ENCODE measurements at places on chromosomes 4 and X. TPM values are rescaled to one million over a fixed set of nuclear protein-coding genes. Genes with fewer than 3 reads are reported as not detected.

LRCH2 gene
- total RNA-seq, result 2.5 TPM

GAGE1 gene
- total RNA-seq, result not detected

CD99 gene
- total RNA-seq, result 455 TPM

RCHY1 gene
- 27.9 TPM for total RNA-seq

CDKL5 gene
- 4.0 TPM for total RNA-seq

AREG gene
- under 0.01 TPM for total RNA-seq

EXOC1L gene
- total RNA-seq, result not detected

PABPC1L2A gene
- not detected for total RNA-seq

DNA sequence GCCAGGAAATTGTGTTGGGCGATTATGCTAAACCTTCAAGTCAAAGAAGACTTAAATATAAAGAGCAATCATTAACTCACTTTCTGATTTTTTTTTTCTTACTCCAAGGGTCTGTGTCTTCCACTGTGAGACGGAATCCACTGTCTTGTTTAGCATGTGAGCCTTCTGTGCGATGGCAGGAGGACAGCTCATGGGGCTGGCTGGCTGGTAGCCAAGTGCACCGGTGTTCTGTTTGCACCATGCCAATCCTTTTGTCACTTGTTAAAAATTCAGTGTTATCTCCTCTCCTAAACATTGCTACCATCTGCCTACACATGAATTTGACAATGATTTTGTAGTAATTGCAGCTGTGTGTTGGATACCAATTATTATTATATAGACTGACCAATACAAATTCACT is 1056.3 kb upstream of the IGFBP7 start:
- no peak overlapping the region for H3K4me3 ChIP-seq
- no peak for DNase-seq
- H3K27me3 ChIP-seq, result no peaks in the 10 kb centered on the region
- no peaks in the 10 kb centered on the region for H3K36me3 ChIP-seq
- H3K27ac ChIP-seq, result no peak overlapping the region

- no peaks in the 10 kb centered on the region for H3K4me1 ChIP-seq
- H3K36me3 ChIP-seq, result no peaks in the 10 kb centered on the region
- H3K27ac ChIP-seq, result no peak overlapping the region
- DNase-seq, result no peak
- peaks cover 28% of the 10 kb centered on the region for H3K27me3 ChIP-seq
- no peak overlapping the region for H3K4me3 ChIP-seq
These were observed 35.7 kb downstream of the DIPK2B start for GRCh38 chrX:45164995-45165394.

- no peak for DNase-seq
- H3K4me3 ChIP-seq, result no peak overlapping the region
- no peaks in the 10 kb centered on the region for H3K36me3 ChIP-seq
- no peaks in the 10 kb centered on the region for H3K4me1 ChIP-seq
These were observed 64.5 kb downstream of the DCHS2 start for GRCh38 chr4:154427149-154427548.

- H3K27me3 ChIP-seq, result no peaks in the 10 kb centered on the region
- H3K4me3 ChIP-seq, result no peak overlapping the region
- H3K4me1 ChIP-seq, result no peaks in the 10 kb centered on the region
- no peaks in the 10 kb centered on the region for H3K36me3 ChIP-seq
- no peak overlapping the region for H3K27ac ChIP-seq
- DNase-seq, result no peak
These were observed 19.9 kb upstream of the CDS1 start for GRCh38 chr4:84563002-84563401.

DNA sequence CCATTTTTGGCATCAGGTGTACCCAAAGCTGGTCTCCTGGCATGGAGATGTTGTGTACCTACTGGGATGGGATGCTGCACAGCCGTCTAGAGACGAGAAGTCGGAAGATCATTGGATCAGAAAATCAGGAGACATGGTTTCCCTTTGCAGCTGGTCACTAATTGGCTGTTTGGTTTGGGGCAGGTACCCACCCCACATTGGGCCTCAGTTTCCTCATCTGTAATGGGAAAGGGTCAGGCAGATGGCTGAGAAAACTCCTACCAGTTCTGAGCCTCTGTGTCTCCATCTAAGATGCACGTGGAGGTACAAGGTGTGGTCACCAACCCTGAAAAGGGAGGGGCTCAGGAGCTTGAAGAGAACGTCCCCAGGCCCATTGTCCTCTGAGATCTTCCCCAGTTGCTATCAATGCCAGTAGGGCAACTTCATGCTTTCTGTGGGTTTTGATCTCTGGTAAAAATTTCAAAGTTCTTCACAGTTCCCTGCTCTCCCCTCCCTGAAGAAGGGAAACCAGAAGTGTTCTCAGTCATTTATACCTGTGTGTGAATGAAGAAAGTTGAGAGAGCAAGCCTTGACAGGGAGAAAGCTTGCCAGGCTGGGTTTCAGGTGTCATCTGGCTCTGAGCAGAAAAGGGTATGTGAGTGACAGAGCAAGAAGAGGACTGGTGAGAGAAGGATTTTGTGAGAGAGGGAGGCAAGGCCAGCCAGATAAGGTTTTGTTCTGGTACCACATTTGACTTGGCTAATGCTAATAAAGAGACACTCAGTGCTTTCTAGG is 15.1 kb downstream of the TSC22D3 start:
- H3K27me3 ChIP-seq, result peaks cover 67% of the 10 kb centered on the region
- H3K4me3 ChIP-seq, result no peak overlapping the region
- H3K4me1 ChIP-seq, result no peaks in the 10 kb centered on the region
- DNase-seq, result no peak
- no peaks in the 10 kb centered on the region for H3K36me3 ChIP-seq

GRCh38 chr4:129422277-129422676 is 326.3 kb downstream of the C4orf33 start:
- H3K27me3 ChIP-seq, result no peaks in the 10 kb centered on the region
- no peaks in the 10 kb centered on the region for H3K36me3 ChIP-seq
- no peak overlapping the region for H3K27ac ChIP-seq
- H3K4me3 ChIP-seq, result no peak overlapping the region

GRCh38 chr4:122632396-122633143 is 11.7 kb upstream of the IL21 start:
- H3K36me3 ChIP-seq, result no peaks in the 10 kb centered on the region
- DNase-seq, result no peak
- H3K4me3 ChIP-seq, result no peak overlapping the region
- H3K27me3 ChIP-seq, result peaks cover 22% of the 10 kb centered on the region
- no peaks in the 10 kb centered on the region for H3K4me1 ChIP-seq

GRCh38 chr4:140027101-140027500 is 126.9 kb downstream of the MAML3 start:
- H3K36me3 ChIP-seq, result no peaks in the 10 kb centered on the region

DNA sequence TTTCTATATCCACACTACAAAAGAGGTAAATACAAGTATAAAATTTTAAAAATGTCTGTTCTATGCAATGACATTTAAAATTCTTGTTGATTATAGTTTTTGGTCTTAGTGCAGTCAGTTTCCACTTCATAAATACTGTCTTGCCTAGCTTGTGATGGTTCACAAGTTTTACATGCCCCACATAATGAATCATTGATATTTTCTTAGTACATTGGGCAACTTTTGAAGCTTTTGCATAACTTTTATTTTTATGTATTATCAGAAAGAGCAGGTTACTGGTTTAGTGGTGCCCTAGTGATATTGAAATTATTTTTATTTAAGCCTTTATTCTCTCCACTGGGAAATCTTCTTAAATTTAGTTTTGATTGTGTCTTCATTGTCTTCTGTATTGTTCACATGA is 388.0 kb downstream of the CCSER1 start:
- no peaks in the 10 kb centered on the region for H3K36me3 ChIP-seq
- H3K4me1 ChIP-seq, result no peaks in the 10 kb centered on the region
- H3K27ac ChIP-seq, result no peak overlapping the region
- no peak for DNase-seq
- no peak overlapping the region for H3K4me3 ChIP-seq

- no peaks in the 10 kb centered on the region for H3K4me1 ChIP-seq
- peaks cover 26% of the 10 kb centered on the region for H3K36me3 ChIP-seq
- H3K4me3 ChIP-seq, result no peak overlapping the region
These were observed 13.3 kb upstream of the AASDH start for GRCh38 chr4:56400560-56400959.

DNA sequence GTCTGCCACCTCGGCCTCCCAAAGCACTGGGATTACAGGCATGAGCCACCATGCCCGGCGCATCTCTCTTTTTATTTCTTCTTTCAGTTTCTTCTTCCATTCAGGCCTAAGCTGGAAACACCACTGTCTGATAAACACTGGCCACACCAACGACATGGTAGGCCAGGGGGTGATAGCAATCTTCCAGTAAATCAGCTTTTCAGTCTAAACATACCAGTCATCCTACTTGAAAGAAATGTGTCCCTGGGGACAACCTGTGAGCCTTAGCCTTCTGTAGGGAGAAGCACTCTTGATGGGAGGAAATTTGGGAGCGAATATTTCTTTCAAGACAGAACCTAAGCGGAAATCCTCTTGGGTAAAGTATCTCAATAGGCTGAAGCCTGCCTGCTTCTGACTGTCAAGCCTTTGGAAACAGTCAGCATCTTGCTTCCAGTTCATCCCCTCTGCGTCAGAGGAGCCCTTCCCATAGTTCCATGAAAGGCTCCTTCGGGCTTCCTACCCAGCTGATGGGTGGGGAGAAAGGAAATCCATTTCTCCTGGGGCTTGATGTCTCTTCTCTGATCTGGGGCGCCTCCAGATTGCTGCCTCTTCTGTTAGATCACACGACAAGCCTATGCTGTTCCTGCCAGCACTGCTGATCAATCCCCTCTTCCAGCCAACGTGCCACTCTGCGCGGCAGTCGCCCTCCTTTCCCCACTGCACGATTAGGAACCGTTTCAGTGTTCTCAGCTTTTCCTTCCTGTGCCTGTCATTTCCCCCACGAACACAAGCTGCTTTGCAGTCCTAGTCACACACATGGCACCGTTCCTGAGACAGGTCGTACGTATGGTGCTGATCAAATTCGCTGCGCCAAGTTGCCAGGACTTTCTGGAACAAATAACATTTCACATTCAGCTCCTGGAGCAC is 49.5 kb upstream of the CBR4 start:
- no peak overlapping the region for H3K4me3 ChIP-seq
- no peaks in the 10 kb centered on the region for H3K36me3 ChIP-seq
- H3K4me1 ChIP-seq, result peaks cover 33% of the 10 kb centered on the region
- peak overlapping the region; percentile 25 for H3K27ac ChIP-seq
- H3K27me3 ChIP-seq, result no peaks in the 10 kb centered on the region
- no peak for DNase-seq

DNA sequence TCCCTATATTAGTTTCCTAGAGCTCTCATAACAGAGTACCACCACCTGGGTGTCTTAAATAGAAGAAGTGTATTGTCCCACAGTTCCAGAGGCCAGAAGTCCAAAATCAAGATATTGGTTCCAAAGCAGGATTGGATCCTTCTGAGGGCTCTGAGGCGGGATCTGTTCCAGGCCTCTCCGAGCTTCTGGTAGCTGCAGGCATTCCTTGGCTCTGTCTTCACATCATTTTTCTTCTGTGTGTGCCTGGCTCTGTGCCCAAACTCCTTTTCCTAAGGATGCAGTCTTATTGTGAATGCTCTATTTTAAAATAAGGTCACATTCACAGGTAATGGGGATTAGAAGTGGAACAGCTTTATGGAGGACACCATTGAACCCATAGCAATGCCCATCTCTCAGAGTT is 253.7 kb upstream of the TAPT1 start:
- DNase-seq, result no peak
- no peaks in the 10 kb centered on the region for H3K4me1 ChIP-seq
- no peak overlapping the region for H3K4me3 ChIP-seq
- no peak overlapping the region for H3K27ac ChIP-seq
- H3K36me3 ChIP-seq, result no peaks in the 10 kb centered on the region
- H3K27me3 ChIP-seq, result peaks cover 10% of the 10 kb centered on the region

- H3K4me3 ChIP-seq, result no peak overlapping the region
- H3K27ac ChIP-seq, result no peak overlapping the region
- H3K27me3 ChIP-seq, result no peaks in the 10 kb centered on the region
These were observed 249.0 kb downstream of the STK32B start for GRCh38 chr4:5300283-5300682.

DNA sequence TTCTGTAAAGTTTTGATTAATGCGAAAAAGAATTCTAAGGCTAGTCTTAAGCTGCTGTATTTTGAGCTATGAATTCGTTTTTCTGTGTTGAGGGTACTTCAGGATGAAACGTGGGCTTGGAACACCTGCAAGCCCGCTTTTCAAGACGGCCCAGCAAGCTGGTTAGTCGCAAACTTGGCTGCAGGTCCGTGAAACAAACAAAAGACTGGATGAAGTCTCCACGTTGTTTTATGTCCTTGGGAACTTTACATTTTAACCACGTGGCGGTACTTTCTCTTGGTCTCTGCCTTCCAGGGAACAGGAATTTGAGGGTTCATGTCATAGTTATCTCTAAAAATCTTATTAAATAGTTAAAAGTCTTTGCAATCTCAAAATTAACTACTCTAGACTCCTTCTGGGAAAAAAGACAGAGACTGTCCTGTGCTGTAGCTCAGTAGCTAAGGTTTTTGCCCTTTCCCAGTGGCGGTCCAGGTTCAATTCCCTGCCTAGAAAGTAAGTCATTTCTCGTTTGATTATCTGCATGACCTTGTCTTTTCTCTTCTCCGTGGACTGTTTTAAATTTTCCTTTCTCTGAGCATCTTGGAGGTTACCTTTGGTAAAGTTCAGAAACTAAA is 21.0 kb downstream of the TENM3 start:
- no peaks in the 10 kb centered on the region for H3K36me3 ChIP-seq
- H3K4me3 ChIP-seq, result no peak overlapping the region
- no peak for DNase-seq
- no peaks in the 10 kb centered on the region for H3K27me3 ChIP-seq
- no peak overlapping the region for H3K27ac ChIP-seq

GRCh38 chr4:128299848-128300247 is 12.2 kb upstream of the PGRMC2 start:
- no peaks in the 10 kb centered on the region for H3K27me3 ChIP-seq
- no peaks in the 10 kb centered on the region for H3K36me3 ChIP-seq
- DNase-seq, result no peak

DNA sequence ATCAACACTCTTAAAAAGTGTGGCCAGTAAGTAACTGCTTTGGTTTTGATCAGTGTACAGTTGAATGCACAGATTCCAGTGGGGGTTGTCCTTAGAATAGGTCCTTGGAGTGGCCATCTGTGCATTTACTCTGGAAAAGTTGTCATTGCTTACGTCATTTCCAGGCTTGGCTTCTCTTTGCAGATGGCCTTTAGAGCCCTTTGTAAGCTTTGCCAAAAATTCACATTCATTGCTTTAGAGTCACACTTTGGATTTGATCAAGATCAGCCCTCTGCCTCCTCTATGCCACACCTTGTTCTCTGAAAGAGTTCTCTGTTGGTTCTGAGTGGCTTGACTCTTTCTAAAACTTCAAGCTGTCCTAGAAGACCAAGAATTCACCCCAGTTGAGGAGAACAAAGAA is 83.9 kb downstream of the MAMLD1 start:
- no peak for DNase-seq
- H3K36me3 ChIP-seq, result no peaks in the 10 kb centered on the region
- no peak overlapping the region for H3K27ac ChIP-seq
- H3K27me3 ChIP-seq, result no peaks in the 10 kb centered on the region

All from osteoblast (primary cell).